Activated CD8-positive, alpha-beta T cell treated with anti-CD3 and anti-CD28 coated beads, Interleukin-2, amount 10 ng/mL, durations not matched to agents 7 days and 5 days (primary cell): ENCODE measurements at places on chromosomes 7 and 10.

DNA sequence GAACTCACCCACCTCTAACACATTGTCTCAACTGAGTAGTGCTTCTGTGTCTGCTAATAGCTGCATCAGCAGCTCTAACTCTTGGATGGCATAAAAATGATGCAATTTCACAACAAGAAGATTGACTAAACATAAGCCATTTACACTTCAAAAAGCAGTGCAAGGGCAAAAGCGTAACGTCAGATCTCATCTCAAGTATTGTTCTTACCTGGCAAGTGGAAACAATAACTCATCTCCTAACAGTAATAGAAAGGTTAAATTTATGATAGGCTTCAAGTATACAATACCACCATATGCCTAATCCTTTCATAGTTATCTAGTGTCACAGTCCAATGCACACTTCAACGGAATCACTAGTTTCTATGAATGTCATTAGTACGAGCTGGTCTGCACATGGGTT lies 14.8 kb downstream of the TPK1 start:
- DNase-seq: no peak

- DNase-seq: no peak
Measured at GRCh38 chr7:74290981-74291441, 1.8 kb downstream of the CLIP2 start.

GRCh38 chr7:107133396-107133795 lies 35.4 kb upstream of the HBP1 start:
- no peak for DNase-seq

- no peak for DNase-seq
Measured at GRCh38 chr10:58217612-58218011, 50.1 kb downstream of the IPMK start.

GRCh38 chr10:101609481-101609880 lies 21.4 kb downstream of the DPCD start:
- no peak for DNase-seq

- DNase-seq: no peak
Measured at GRCh38 chr10:133068111-133069032, 19.4 kb upstream of the ADGRA1 start.

DNA sequence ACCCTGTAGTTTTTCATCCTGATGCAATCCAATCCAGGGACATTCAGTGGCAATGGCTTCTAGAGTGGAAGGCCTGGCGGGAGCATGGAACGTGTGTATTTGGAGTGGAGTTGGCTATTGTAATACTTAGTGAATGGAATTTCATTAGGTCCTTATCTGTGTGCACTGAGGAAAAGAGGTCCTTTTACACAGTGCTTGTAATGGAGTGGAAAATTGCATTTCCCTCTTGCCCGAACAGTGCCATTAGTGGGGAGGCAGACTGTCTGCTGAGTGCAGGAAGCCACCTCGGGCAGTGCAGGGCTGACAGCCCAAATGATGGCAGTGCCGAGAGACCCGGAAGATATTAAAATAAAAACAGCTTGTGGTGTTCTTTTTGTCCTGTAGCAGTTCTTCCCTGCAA lies 786.6 kb downstream of the LRMDA start:
- DNase-seq: no peak
